ENCODE measurements at places on chromosomes 7 and 10.
A peak's percentile ranks its signal among the peaks of the same experiment; 100 is the strongest.

DNA sequence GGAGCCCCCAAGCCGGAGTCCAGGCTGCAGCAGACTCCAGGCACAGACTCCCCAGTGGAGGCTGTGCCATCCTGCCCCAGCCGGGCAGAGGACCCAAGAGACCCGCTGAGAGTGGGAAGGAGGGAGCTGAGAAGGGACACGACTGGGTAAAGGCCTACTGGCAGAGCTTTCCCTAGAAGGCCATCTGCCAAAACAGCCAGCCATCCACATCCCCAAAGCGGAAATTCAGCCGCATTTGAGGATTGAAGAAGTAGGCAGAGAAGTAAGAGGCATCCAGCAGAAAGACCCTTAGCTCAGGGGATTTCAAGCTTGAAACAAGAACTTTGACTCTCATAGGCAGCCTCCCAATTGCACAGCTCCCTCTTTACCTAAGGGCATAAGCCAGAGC lies 857 bp downstream of the CPXM2 start:
- DNase-seq: no peak

GRCh38 chr7:91299952-91300775 lies 35.9 kb downstream of the FZD1 start:
- no peak for DNase-seq

DNA sequence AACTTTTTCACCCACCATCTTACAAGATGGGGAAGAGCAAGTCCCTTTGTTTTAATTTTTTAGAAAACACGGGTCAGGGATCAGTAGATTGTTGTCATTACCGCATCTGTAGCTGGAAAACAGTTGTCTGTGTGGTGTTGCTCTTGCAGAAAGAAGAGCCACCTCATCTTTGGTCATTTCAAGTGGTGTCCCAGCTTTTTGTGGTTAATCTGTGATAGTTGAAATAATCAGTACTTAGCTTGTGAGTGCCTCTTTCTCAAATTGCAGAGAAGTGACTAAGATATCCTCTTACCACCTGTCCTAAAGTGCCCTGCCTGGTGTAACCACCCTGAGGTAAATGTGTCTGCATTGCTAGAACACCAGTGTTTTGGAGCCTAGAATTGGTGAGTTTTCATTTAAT lies 5.5 kb downstream of the PRPF18 start:
- no peak for DNase-seq

DNA sequence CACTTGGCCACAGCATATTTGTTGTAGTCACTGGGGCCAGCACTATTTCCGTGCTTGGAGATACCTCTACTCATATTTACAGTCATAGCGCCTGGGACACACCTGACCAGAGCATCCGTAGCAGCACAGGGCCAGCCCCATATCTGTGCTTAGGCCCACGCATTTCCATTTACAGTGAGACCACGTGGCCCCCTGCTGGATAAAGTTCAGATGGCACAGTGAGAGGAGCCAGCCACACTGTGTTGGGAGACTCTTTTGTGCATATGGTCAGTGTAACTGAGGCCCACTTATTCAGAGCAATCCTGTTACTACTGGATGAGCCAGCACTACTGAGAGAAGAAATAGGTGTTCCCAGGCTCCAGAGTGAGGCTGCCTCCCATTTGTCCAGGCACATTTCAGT lies 455.3 kb downstream of the REEP3 start:
- DNase-seq: no peak

DNA sequence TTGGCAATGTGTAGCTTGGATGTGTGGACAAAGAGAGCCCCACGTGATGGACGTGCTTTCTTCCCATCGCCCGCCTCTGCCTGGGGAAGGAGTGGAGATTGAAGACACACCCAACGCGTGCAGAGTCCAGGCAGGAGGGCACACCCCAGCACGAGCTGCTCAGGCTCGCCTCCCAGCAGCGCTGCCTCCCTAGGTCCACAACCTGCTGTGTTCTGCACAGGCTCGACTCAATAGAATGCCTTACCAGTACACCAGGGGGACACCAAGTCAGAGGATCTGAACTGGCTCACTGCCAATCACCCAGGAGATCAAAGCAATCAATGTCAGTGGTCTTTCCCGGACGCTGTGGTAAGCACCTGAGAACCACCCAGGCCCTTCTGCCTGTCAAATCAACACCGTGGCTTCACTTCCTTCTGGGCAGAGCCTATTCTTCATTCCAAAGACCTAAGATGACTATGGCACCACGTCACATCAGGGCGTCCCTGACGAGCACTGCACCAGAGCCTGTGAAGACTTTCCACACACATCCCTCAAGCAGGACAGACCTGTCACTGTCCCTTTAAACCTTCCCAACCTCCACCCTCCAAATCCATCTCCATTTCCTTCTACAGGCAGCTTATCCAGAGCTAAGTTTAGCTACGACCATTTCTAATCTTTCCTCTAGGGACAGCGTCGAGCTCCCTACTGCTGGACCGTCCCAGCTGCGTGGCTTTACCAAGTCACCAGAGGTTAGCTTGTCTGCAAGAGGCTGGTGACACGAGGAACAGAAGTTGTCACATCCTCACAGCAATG lies 72.3 kb downstream of the AMZ1 start:
- DNase-seq: peak; percentile 92

DNA sequence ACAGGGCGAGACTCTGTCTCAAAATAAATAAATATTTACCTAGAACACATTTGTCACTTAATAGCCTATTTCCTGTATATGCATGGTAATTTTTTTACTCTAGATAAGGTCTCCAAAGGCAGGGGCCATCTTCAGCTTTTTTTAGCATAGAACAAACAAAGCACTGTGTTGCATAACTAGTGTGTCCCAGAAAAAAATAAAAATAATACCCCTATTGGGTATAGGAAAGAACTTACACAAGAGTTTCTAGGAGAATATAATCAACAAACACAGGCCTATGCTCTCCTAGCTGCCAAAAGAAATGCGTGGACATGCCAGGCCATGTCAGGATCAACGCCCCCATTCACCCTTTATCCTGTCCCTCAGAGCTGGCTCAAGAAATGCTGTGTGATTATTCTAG lies 103.6 kb downstream of the PARD3 start:
- DNase-seq: no peak

- peak; percentile 71 for DNase-seq
Observed at GRCh38 chr7:69213878-69214277, 384.4 kb upstream of the AUTS2 start.

All from NCI-H1417 (cell line).